Nephron progenitor cell (in vitro differentiated cells): ENCODE measurements at places on chromosomes 16 and 17.

DNA sequence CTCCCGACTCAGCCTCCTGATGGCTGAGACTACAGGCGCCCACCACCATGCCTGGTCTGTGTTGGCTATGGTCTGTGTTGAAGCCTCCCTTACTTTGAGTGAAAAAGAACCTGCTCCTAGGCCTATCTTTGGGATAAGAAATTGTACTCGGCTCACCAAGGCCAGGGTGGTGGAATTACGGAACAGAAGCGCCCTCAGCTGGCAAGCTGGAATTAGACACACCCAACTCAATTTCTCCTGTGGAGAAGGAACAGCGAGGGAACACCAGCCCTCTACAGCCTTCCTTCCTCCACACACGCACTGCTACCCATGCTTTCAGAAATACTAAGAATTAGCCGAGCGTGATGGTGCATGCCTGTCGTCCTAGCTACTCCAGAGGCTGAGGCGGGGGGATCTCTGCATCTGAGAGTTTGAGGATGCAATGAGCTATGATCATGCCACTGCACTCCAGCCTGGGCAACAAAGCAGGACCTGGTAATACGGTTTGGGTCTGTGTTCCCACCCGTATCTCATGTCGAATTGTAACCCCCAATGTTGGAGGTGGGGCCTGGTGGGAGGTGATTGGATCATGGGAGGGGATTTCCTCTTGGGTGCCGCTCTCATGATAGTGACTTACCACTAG is 40.1 kb upstream of the RBBP6 start:
- peaks cover 10% of the 10 kb centered on the region for H3K27me3 ChIP-seq
- H3K27ac ChIP-seq, result no peak overlapping the region
- H3K4me1 ChIP-seq, result peaks cover 6% of the 10 kb centered on the region
- H3K4me3 ChIP-seq, result no peak overlapping the region
- no peaks in the 10 kb centered on the region for H3K36me3 ChIP-seq
- DNase-seq, result peak; percentile 53

- no peak overlapping the region for H3K27ac ChIP-seq
- H3K4me3 ChIP-seq, result no peak overlapping the region
- peaks cover 12% of the 10 kb centered on the region for H3K27me3 ChIP-seq
Observed at GRCh38 chr17:17855976-17856375, 19.2 kb upstream of the SREBF1 start.

DNA sequence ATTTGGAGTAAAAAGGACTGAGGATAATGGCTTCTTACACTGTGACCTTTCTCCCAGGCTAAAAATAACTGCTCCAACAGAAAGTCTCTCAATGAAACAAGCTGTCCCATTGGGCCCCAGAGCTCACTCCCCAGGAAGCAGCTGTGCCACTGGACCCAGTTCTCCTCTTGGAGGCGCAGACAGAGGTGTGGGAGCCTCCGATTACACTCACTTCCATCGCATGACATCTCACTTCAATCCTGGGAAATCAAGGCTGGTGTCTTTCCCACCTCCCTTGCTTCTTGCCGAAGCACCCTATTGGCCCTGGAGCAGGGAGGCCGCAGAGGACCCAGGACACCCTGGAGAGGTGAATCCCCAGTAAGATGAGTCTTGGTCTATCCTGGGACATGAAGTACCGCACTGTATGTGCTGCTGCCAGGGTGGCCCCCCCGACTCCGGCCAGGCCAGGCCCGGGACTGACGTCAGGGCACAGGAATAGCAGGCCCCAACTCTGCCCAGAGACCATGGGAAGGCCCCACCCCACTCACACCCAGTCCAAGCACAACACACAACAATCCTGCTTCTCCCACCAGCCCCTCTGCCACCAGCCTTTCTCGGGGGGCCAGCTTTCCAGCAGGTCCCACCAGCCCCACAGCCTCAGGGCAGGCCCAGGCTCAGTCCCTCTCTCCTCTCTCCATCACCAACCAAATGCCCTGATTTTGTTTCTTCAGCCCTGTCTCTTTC is 29.5 kb downstream of the SRL start:
- no peaks in the 10 kb centered on the region for H3K36me3 ChIP-seq
- H3K4me3 ChIP-seq, result no peak overlapping the region
- H3K27ac ChIP-seq, result no peak overlapping the region

- DNase-seq, result no peak
- peaks cover 29% of the 10 kb centered on the region for H3K27me3 ChIP-seq
- no peaks in the 10 kb centered on the region for H3K36me3 ChIP-seq
Observed at GRCh38 chr16:56012482-56012811, 137.3 kb upstream of the CES5A start.

GRCh38 chr17:56489980-56490379 is 103.5 kb upstream of the NOG start:
- H3K27me3 ChIP-seq, result peaks cover 11% of the 10 kb centered on the region
- H3K27ac ChIP-seq, result no peak overlapping the region
- H3K4me3 ChIP-seq, result no peak overlapping the region
- H3K36me3 ChIP-seq, result no peaks in the 10 kb centered on the region
- H3K4me1 ChIP-seq, result peaks cover 5% of the 10 kb centered on the region

- H3K27ac ChIP-seq, result no peak overlapping the region
- no peaks in the 10 kb centered on the region for H3K27me3 ChIP-seq
- peaks cover 16% of the 10 kb centered on the region for H3K36me3 ChIP-seq
- no peak for DNase-seq
- H3K4me3 ChIP-seq, result no peak overlapping the region
Observed at GRCh38 chr16:14549789-14550153, 80.3 kb downstream of the PARN start.

GRCh38 chr17:70089513-70090148 is 14.6 kb downstream of the KCNJ16 start:
- H3K4me1 ChIP-seq, result peaks cover 23% of the 10 kb centered on the region
- H3K27ac ChIP-seq, result no peak overlapping the region
- H3K36me3 ChIP-seq, result no peaks in the 10 kb centered on the region

DNA sequence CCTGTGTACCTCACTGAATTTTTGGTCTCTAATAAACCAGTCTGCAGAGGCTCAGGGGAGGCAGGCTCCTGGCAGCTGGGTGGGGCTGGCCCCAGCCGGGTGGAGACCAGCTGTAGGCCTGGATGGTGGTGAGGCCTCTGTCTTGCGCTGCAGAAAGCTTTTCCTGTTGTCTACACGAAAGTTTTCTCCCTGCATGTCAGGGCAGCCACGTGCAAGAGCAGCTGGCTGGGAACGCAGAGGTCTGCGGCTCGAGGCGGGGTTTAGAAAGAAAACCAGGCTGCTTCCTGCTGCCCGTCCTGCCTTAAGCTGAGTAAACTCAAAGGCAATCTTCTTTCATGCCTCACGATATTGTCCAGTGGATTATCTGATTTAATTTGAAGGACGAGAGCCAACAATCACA is 2.4 kb downstream of the SERPINF1 start:
- DNase-seq, result no peak
- no peak overlapping the region for H3K27ac ChIP-seq
- peaks cover 51% of the 10 kb centered on the region for H3K4me1 ChIP-seq
- H3K27me3 ChIP-seq, result peaks cover 3% of the 10 kb centered on the region

DNA sequence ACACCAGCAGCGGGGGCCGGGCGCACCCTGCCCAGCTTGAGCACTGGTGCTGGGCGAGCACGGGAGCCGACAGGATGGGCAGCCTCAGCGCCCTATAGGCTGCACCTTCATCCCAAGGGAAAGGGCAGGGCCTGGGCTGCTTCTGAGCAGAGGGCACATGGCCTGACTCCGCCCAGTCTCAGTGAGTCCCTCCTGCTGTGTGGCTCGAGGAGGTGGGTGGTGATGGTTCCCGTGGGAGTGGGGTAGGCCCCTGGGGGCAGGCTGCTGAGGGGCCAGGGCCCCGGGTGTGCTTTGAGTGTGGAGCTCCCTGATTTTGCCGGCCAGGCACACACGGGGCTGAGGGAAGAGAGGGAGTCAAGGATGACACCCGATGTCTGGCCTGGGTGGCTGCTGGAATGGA is 37.9 kb downstream of the TSC2 start:
- no peak overlapping the region for H3K27ac ChIP-seq
- no peaks in the 10 kb centered on the region for H3K27me3 ChIP-seq
- H3K4me1 ChIP-seq, result peaks cover 6% of the 10 kb centered on the region
- peaks cover 5% of the 10 kb centered on the region for H3K36me3 ChIP-seq
- no peak overlapping the region for H3K4me3 ChIP-seq
- DNase-seq, result no peak

DNA sequence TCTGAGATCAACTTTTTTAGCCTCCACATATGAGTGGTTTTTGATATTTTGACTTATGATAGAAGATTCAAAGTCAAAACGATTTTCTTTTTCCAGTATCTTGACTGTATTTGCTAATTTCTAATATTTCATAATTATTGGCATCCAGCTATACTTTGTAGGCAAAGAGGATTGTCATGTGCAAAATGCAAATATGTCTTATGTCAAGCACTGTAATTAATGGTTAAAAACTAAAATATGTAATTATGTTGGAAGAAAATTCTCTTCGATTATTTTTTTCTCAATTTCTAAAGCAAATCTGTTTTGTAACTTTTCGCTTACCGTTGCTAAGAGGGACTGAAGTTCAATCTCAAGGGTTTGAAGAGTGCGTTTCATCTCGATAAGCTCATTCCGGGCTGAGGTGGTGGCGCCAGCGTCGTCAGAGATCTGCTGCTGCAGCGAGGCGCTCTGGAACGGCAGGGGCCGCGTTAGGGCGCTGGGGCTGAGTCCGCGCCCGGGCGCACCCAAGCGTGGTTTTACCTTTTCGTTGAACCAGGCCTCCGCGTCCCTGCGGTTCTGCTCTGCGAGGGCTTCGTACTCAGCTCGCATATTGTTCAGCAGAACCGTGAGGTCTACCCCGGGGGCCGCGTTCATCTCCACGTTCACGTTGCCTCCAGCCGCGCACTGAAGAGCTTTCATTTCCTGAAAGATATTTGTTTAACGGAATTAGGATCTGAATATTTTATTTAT is 3.0 kb downstream of the KRT27 start:
- no peaks in the 10 kb centered on the region for H3K36me3 ChIP-seq
- no peak overlapping the region for H3K27ac ChIP-seq
- peaks cover 7% of the 10 kb centered on the region for H3K4me1 ChIP-seq

DNA sequence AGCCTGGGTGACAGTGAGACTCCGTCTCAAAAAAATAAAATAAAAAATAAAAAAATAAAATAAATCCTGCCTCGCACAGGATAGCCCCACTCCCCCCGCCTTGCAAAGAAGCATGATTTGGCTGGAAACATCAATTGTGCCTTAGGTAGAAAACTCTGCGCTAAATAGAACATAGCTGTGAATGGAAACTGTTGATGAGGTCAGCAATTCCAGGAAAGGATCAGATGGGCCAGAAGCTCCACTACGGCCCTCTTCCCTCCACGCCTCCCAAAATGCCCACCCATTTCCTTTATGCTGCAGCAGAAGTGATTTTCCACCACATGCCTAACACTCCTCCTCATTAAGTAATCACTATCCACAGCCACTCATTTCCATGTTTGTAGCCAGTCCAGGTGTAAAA is 473.4 kb downstream of the XYLT1 start:
- no peak overlapping the region for H3K27ac ChIP-seq
